ENCODE measurements at places on chromosomes 6 and 20. TPM values are rescaled to one million over a fixed set of nuclear protein-coding genes. Genes with fewer than 3 reads are reported as not detected.

TRIM31 gene
- polyA plus RNA-seq: 0.26 TPM

EEF1A2 gene
- 1.5 TPM for polyA plus RNA-seq

SLCO4A1 gene
- 12.4 TPM for polyA plus RNA-seq

ARMH2 gene
- not detected for polyA plus RNA-seq

BNIP5 gene
- not detected for polyA plus RNA-seq

SEMG1 gene
- polyA plus RNA-seq: not detected

PKHD1 gene
- 6.0 TPM for polyA plus RNA-seq

PXDC1 gene
- polyA plus RNA-seq: 35.0 TPM

MUC21 gene
- polyA plus RNA-seq: not detected

SLC22A7 gene
- polyA plus RNA-seq: 34.8 TPM

SLC32A1 gene
- polyA plus RNA-seq: not detected

BMP2 gene
- 3.3 TPM for polyA plus RNA-seq
